Cardiac atrium fibroblast (primary cell): ENCODE measurements at places on chromosomes 6 and 20. TPM values are rescaled to one million over a fixed set of nuclear protein-coding genes. Genes with fewer than 3 reads are reported as not detected.

GMNN gene
- 11.0 and 11.7 TPM in 2 replicates for total RNA-seq

FAM162B gene
- total RNA-seq = 2.3 and 5.4 TPM in 2 replicates

ULBP2 gene
- total RNA-seq = 10.5 and 10.7 TPM in 2 replicates

LY6G6D gene
- not detected in 2 replicates for total RNA-seq

KIF25 gene
- not detected in 2 replicates for total RNA-seq

HSPA1B gene
- total RNA-seq = 61.4 and 72.9 TPM in 2 replicates

SAPCD1 gene
- 0.54 TPM in 1 of 2 replicates, not detected in the other for total RNA-seq

C6orf141 gene
- total RNA-seq = 4.5 TPM in 1 of 2 replicates, not detected in the other

PDYN gene
- total RNA-seq = not detected in 2 replicates

LPIN3 gene
- 10.8 and 12.2 TPM in 2 replicates for total RNA-seq

OR2B6 gene
- total RNA-seq = not detected in 2 replicates

TEAD3 gene
- 12.5 and 13.0 TPM in 2 replicates for total RNA-seq

RHAG gene
- not detected in 2 replicates for total RNA-seq

VGLL2 gene
- total RNA-seq = not detected in 2 replicates

CCN6 gene
- total RNA-seq = 0.16 TPM in 1 of 2 replicates, not detected in the other
